Urinary bladder (tissue), 4 donors: ENCODE measurements at places on chromosomes 16 and 17. TPM values are rescaled to one million over a fixed set of nuclear protein-coding genes. Genes with fewer than 3 reads are reported as not detected.

The KRTAP9-4 gene
- not detected for polyA plus RNA-seq

The CD300E gene
- 2.1 TPM for polyA plus RNA-seq

The GABARAPL2 gene
- 168 TPM for polyA plus RNA-seq

The ALDH3A1 gene
- polyA plus RNA-seq: 5.3 TPM

The TMEM256 gene
- polyA plus RNA-seq: 113 TPM

The C17orf58 gene
- polyA plus RNA-seq: 9.6 TPM

The NPIPB9 gene
- 0.35 TPM for polyA plus RNA-seq

The KCTD19 gene
- polyA plus RNA-seq: 0.14 TPM

The HBA2 gene
- 22.6 TPM for polyA plus RNA-seq

The CES1 gene
- 61.4 TPM for polyA plus RNA-seq

The KRT40 gene
- polyA plus RNA-seq: not detected

The ZSWIM7 gene
- 35.6 TPM for polyA plus RNA-seq

The RNF43 gene
- polyA plus RNA-seq: 1.2 TPM

The CCDC200 gene
- polyA plus RNA-seq: not detected

The MT1M gene
- 182 TPM for polyA plus RNA-seq

The PHKG2 gene
- polyA plus RNA-seq: 28.9 TPM

The TMEM170A gene
- polyA plus RNA-seq: 7.2 TPM

The FBXW10B gene
- polyA plus RNA-seq: 0.52 TPM

The SLFN13 gene
- polyA plus RNA-seq: 2.1 TPM
